ENCODE measurements at places on chromosomes 3 and 15. TPM values are rescaled to one million over a fixed set of nuclear protein-coding genes. Genes with fewer than 3 reads are reported as not detected.

The SELENOK gene
- 49.0 TPM for total RNA-seq

The GOLGA8M gene
- 8.5 TPM for total RNA-seq

The ASB14 gene
- total RNA-seq = not detected

The ADAMTS9 gene
- total RNA-seq = 203 TPM

The CAND2 gene
- 5.5 TPM for total RNA-seq

The AHSG gene
- total RNA-seq = not detected

The TNK2 gene
- total RNA-seq = 12.6 TPM

The TP63 gene
- not detected for total RNA-seq

The GABRA5 gene
- not detected for total RNA-seq

The GOLGA6A gene
- total RNA-seq = not detected

The ECE2 gene
- total RNA-seq = not detected

The ALAS1 gene
- 31.0 TPM for total RNA-seq

The LIPH gene
- not detected for total RNA-seq

The GPR27 gene
- not detected for total RNA-seq

The SLC6A1 gene
- total RNA-seq = 2.0 TPM

The ZNF501 gene
- 5.4 TPM for total RNA-seq

The GHSR gene
- not detected for total RNA-seq

The GOLGA8J gene
- 0.44 TPM for total RNA-seq

The EPHB1 gene
- 0.74 TPM for total RNA-seq

The PAQR5 gene
- 11.9 TPM for total RNA-seq

The NEK10 gene
- total RNA-seq = 0.65 TPM

The PPP2R3A gene
- 9.6 TPM for total RNA-seq

The TF gene
- 27.3 TPM for total RNA-seq

The MST1R gene
- 5.3 TPM for total RNA-seq

The CHST2 gene
- total RNA-seq = 4.1 TPM

The TEX55 gene
- total RNA-seq = not detected

The SAXO2 gene
- total RNA-seq = 6.6 TPM

The GOLGA8O gene
- total RNA-seq = not detected

The PEX5L gene
- 6.3 TPM for total RNA-seq

The ZBBX gene
- not detected for total RNA-seq

The MBD4 gene
- 29.2 TPM for total RNA-seq

The KCTD6 gene
- 11.9 TPM for total RNA-seq

The ISLR2 gene
- not detected for total RNA-seq

The C15orf62 gene
- total RNA-seq = 0.50 TPM

The ADGRG7 gene
- total RNA-seq = not detected

The ALDH1A2 gene
- total RNA-seq = 16.6 TPM

Measured in omental fat pad (tissue), 4 donors.